ENCODE measurements at places on chromosomes 6 and 20. TPM values are rescaled to one million over a fixed set of nuclear protein-coding genes. Genes with fewer than 3 reads are reported as not detected.

The OXT gene
- total RNA-seq = not detected

DNA sequence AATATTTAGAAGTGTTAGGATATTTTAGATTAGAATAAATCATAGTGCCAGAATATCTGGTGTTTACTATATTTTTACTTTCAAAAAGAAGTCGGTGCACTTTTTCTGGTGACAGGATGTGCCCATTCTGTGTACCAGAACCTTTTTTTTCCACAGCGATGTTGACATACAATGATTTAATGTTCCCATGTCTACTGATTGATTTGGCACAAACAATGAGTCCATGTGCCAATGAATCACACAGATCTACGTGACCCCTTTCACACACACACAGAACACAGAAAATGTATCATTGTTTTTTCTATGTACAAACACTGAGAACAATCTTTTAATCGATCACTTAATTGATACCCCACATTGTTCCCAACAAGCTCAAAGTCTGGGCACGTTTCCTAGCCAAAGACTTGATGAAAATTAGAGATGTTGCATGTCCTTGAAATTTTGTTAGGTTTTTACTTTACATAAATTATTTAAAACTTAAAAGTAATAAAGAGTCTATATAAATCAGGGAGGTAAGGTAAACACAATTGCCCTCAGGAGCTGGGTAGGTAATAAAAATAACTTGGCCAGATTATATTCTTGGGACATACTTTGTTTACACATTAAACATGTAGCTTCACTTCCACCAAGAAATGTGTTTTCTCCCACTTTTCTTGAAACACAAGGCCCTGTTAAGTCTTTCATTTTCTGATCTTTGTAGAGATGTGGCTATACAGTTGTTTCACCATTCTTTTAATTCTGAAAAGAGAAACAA, 36.4 kb upstream of the SOX4 start:
- DNase-seq = no peak

The RUNX2 gene
- total RNA-seq = 25.8 TPM

The ZNF165 gene
- 1.6 TPM for total RNA-seq

GRCh38 chr6:164049517-164049988, 635.0 kb downstream of the QKI start:
- DNase-seq = no peak

The PKIB gene
- total RNA-seq = 0.26 TPM

DNA sequence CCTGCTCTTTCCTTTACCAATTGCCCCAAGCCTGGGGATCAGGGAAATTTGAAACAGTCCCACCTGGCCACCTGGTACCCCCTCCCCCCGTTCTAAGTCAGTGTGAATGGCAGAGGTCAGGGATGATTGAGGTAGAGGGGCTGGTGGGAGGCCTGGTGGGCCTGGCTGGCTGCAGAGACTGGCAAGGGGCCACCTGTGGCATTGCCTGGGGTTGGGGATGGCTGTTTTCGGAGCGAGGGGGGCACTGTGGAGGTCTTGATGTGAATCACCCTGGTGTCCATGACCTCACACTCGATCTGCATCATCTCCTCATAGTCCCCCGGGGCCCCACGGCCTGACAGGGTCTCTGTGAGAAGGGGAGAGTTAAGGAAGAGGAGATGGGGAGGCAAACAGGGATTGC, 6.5 kb upstream of the TNXB start:
- no peak for DNase-seq

The SF3B5 gene
- total RNA-seq = 265 TPM

DNA sequence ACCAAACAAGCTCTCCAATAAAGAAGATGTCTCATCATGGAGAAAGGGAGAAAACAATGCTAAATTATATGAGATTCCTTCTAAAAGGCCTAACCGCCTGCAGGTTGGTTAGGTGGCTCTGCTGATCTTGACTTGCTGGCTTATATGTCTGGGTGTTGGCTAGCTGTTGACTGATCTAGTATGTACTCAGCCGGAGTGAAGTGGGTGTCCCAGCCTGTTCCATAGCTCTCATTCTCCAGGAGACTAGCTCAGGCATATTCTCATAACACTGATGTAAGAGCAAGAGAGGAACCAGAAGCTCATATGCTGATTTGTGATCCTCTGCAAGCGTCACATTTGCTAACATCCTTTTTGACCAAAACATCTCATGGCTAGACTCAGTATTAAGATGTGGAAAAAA, 473.0 kb downstream of the BMP2 start:
- DNase-seq = no peak

The MAK gene
- total RNA-seq = 1.8 TPM

GRCh38 chr20:31523361-31524283, 9.4 kb downstream of the HM13 start:
- DNase-seq = no peak
